ENCODE measurements at places on chromosomes 1 and 21.
A peak's percentile ranks its signal among the peaks of the same experiment; 100 is the strongest.

GRCh38 chr1:244700808-244701207, 47.9 kb downstream of the DESI2 start:
- no peak for DNase-seq
- peaks cover 4% of the 10 kb centered on the region for H3K4me1 ChIP-seq
- H3K27me3 ChIP-seq, result no peaks in the 10 kb centered on the region
- peaks cover 6% of the 10 kb centered on the region for H3K36me3 ChIP-seq
- no peak overlapping the region for H3K27ac ChIP-seq

DNA sequence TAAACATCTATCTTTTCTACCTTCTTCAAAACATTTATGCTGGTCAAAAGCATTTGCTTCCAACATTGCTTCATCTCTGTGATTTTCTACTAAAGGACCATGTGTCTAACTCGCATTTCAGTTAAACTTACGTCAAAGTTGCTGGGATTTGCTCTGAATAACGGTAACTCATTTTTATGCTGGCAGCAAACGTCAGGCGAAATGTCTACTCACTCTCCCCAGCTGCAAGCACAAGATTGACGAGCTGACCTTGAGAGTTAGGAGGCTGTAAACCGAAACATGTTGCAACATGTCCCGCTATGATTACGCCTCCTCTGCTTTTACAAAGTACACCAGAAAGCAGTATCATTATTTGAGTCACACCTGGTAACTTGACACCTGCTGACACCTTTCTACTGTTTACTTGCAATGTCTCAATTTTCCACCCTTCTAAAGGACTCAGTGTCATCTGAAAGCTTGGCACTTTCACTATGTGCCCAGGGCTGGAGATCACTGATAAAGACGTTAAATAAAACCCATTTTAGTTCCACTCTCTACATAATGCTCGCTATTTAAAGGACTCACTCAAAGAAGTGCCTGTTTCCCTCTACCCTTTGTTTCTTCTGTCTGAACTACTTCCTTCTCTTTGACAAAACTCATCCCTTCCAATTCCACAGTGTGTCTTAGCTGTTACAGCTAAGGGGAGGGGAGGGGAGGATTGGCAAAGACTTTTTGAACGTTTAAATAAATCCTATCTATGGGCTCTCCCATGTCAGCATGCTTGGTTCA, 111.9 kb downstream of the PTPN14 start:
- peak overlapping the region; percentile 89 for H3K27ac ChIP-seq
- no peak for DNase-seq
- H3K4me1 ChIP-seq, result peaks cover 24% of the 10 kb centered on the region
- H3K4me3 ChIP-seq, result peak overlapping the region; percentile 81

GRCh38 chr21:45228171-45228641, 59.5 kb downstream of the POFUT2 start:
- peak; percentile 32 for DNase-seq
- peaks cover 36% of the 10 kb centered on the region for H3K4me1 ChIP-seq
- peak overlapping the region; percentile 52 for H3K4me3 ChIP-seq
- H3K27ac ChIP-seq, result peak overlapping the region; percentile 95
- H3K36me3 ChIP-seq, result peaks cover 2% of the 10 kb centered on the region
- H3K27me3 ChIP-seq, result no peaks in the 10 kb centered on the region

- H3K27me3 ChIP-seq, result no peaks in the 10 kb centered on the region
- peak; percentile 24 for DNase-seq
- H3K4me3 ChIP-seq, result peak overlapping the region; percentile 50
- peaks cover 4% of the 10 kb centered on the region for H3K36me3 ChIP-seq
Measured at GRCh38 chr1:231866392-231867331, 240.1 kb downstream of the DISC1 start.

DNA sequence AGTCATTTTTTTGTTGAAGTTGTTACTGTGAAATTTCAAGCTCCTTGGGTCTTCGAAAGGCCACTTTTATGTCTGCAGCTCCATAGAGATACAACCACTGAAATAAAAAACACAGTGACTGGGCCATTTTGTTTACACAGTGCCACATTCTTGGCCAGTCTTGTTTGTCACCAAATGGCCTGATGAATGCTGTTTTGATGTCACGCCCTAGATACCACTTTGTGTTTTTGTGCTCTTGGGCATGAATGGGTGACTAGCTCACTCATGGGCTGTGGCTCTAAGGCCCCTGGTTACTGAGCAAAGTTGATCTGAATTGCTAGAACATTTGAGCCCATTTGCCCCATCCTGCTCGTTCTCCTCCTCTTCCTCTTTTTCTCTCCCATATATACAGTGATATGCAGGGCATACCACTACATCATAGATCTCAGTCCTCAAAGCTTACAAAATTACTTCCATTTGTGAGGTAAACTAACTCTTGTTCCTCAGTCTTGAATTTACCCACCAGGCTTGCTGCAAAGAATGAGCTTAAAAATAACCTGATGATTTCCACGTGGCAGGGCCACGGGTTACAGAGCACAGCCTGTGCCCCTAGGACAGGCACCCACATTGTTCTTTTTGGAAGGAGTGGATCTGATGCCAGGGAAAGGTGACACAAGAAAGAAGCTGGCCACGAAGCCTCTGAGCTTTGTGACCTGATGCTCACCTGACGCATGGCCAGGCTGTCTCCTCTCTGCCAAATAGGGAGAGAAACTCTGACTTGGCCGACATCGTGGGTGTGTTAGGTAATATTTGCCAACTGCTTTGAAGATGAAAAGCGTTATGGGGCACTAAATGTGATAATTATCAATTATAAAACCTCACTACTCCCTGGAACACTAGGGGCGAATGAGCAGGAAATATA, 92.4 kb downstream of the RUNX1 start:
- H3K36me3 ChIP-seq, result peaks cover 5% of the 10 kb centered on the region
- peaks cover 56% of the 10 kb centered on the region for H3K4me1 ChIP-seq
- peak overlapping the region; percentile 68 for H3K27ac ChIP-seq
- no peaks in the 10 kb centered on the region for H3K27me3 ChIP-seq
- DNase-seq, result no peak

DNA sequence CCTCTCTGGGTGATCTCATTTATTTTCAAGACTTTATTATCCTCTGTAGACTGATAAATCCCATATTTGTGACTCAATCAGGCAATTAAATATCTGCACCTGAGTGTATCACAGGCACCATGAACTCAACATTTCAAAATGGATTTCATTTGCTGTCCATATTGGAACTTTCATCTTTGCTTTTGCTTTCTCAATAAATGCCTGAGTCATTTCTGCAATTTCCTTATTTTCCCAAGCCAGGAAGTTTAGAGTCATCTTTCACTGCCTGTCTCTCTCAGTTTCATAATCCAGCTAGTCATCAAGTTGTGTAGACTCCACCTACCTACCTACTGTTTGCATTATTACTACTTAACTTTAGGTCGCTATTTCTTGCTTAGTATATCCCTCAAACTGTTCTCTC, 540.9 kb downstream of the LMO4 start:
- DNase-seq, result no peak
- H3K27me3 ChIP-seq, result no peaks in the 10 kb centered on the region
- no peak overlapping the region for H3K4me3 ChIP-seq
- H3K36me3 ChIP-seq, result peaks cover 2% of the 10 kb centered on the region
- H3K4me1 ChIP-seq, result peaks cover 7% of the 10 kb centered on the region

- no peak overlapping the region for H3K4me3 ChIP-seq
- no peaks in the 10 kb centered on the region for H3K27me3 ChIP-seq
- H3K4me1 ChIP-seq, result peaks cover 3% of the 10 kb centered on the region
Measured at GRCh38 chr21:46006547-46007491, 25.2 kb downstream of the COL6A1 start.

DNA sequence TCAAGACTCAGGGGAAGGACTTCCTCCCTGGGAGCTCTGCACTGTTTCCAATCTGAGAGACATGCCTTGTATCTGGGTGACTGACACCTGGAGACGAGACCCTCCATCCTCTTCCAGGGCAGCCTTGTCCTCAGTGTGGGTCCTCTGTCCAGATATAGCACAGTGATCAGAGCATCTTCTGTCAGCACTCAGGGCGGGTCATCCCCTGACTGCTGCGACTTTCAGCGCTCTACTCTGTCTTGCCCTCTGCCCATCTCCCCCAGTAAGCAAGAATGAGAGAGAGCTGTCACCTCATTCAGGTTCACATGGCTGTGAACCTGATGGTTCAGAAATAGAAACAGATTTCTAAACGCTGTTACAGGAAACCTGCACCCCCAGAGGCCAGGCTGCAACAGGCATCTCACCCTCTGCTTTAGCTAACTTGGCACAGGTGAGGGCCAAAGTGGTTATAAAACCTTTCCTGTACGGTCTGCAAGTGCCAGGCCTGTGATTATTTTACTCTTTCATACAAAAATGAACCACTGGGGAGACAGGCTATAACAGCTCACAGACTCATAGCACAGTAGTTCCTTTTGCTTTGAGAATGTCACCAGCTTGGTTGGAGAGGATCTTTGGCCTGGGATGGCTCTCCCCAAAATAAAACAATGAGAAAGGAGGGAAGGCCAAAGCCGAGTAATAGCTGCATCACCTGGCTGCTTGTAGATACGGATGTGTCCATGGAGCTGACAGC, 11.4 kb upstream of the TENT5C start:
- no peaks in the 10 kb centered on the region for H3K36me3 ChIP-seq
- peaks cover 2% of the 10 kb centered on the region for H3K27me3 ChIP-seq
- H3K4me3 ChIP-seq, result no peak overlapping the region

- peaks cover 2% of the 10 kb centered on the region for H3K36me3 ChIP-seq
- no peak overlapping the region for H3K4me3 ChIP-seq
- peaks cover 27% of the 10 kb centered on the region for H3K4me1 ChIP-seq
Measured at GRCh38 chr1:8813016-8813763, 4.2 kb downstream of the RERE start.

GRCh38 chr1:64195081-64195395, 8.4 kb upstream of the UBE2U start:
- DNase-seq, result no peak
- no peaks in the 10 kb centered on the region for H3K27me3 ChIP-seq
- H3K4me3 ChIP-seq, result no peak overlapping the region
- H3K36me3 ChIP-seq, result no peaks in the 10 kb centered on the region
- H3K4me1 ChIP-seq, result no peaks in the 10 kb centered on the region

Measured in T-helper 17 cell (primary cell).